ENCODE measurements at places on chromosomes 6 and 20. TPM values are rescaled to one million over a fixed set of nuclear protein-coding genes. Genes with fewer than 3 reads are reported as not detected.
A peak's percentile ranks its signal among the peaks of the same experiment; 100 is the strongest.

DNA sequence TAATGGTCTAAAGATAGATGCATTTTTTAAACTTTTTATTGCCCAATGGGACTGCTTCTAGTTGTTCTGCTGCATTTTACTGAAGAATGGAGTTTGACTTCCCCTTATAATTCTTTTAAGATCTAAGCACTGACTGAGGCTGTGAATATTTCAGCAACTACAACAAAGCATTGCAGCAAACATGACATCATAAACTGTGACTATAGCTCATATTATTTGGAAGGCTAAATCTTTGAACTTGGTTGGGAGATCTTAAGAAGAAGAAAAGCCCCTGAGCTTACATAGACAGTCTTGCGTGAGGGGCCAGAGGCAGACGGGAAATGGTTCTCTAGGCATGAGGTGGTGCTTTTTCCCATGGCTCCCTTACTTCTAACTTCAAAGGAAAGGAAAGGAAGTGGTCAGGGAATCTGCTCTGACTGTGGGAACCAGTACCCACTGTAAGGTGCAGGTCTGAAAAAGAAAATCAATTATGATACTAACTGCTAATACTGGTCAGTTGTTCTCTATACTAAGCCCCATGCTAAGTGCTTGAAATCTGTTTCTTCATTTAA is 14.8 kb downstream of the HEY2 start:
- H3K4me1 ChIP-seq = no peaks in the 10 kb centered on the region
- H3K27me3 ChIP-seq = peaks cover 9% of the 10 kb centered on the region
- no peak overlapping the region for H3K27ac ChIP-seq
- no peak overlapping the region for H3K4me3 ChIP-seq
- no peaks in the 10 kb centered on the region for H3K36me3 ChIP-seq

Gene BEND6
- total RNA-seq = not detected

GRCh38 chr20:44028868-44029847 is 114.5 kb downstream of the TOX2 start:
- no peak overlapping the region for H3K27ac ChIP-seq
- no peaks in the 10 kb centered on the region for H3K36me3 ChIP-seq
- H3K27me3 ChIP-seq = peaks cover 19% of the 10 kb centered on the region
- H3K4me1 ChIP-seq = peaks cover 34% of the 10 kb centered on the region
- H3K4me3 ChIP-seq = no peak overlapping the region
- no peak for DNase-seq

- H3K27ac ChIP-seq = no peak overlapping the region
- DNase-seq = no peak
- H3K4me1 ChIP-seq = no peaks in the 10 kb centered on the region
- H3K36me3 ChIP-seq = no peaks in the 10 kb centered on the region
- no peaks in the 10 kb centered on the region for H3K27me3 ChIP-seq
Measured at GRCh38 chr6:105821777-105822176, 264.4 kb upstream of the PRDM1 start.

- no peaks in the 10 kb centered on the region for H3K27me3 ChIP-seq
- no peak overlapping the region for H3K27ac ChIP-seq
- DNase-seq = no peak
- no peaks in the 10 kb centered on the region for H3K36me3 ChIP-seq
- no peaks in the 10 kb centered on the region for H3K4me1 ChIP-seq
Measured at GRCh38 chr6:12613811-12614210, 102.8 kb upstream of the PHACTR1 start.

DNA sequence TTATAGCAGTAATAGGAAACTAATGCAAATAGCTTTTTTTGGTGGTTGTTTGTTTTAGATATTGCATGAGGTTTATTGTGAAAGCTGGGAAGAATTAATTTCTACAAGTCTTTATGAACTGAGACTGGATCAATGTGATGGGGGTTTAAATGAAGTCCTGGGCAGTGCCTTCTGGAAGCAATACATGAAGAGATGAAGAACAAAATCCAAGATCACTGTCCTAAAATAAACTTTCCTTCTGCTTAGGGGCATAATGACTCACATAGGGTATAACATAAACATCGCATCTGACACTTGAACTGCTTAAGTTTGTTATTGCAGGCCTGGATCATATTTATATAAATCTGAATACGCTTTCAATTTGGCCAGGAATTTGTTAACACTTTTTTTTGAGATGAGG is 20.9 kb upstream of the SHLD1 start:
- no peaks in the 10 kb centered on the region for H3K27me3 ChIP-seq
- no peaks in the 10 kb centered on the region for H3K36me3 ChIP-seq

Gene ADAM33
- total RNA-seq = not detected

DNA sequence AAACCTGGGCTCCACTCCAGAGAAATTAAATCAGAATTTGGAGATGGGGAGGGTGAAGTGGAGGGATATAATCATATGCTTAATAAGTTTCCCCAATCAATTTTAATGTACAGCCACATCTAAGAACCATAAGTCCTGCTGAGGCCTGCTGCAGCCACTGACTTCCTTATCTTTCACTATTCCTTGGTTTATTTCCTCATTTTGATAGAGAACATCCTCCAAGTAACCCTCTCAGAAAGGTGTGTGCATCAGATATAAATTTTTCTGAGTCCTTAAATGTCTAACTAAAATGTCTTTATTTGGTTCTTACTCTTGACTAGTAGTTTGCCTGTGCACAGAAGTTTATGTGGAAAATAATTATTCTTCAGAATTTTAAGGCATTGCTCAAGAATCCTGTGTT is 23.7 kb upstream of the SIRT5 start:
- DNase-seq = no peak
- no peaks in the 10 kb centered on the region for H3K27me3 ChIP-seq
- H3K4me3 ChIP-seq = no peak overlapping the region
- no peaks in the 10 kb centered on the region for H3K4me1 ChIP-seq

DNA sequence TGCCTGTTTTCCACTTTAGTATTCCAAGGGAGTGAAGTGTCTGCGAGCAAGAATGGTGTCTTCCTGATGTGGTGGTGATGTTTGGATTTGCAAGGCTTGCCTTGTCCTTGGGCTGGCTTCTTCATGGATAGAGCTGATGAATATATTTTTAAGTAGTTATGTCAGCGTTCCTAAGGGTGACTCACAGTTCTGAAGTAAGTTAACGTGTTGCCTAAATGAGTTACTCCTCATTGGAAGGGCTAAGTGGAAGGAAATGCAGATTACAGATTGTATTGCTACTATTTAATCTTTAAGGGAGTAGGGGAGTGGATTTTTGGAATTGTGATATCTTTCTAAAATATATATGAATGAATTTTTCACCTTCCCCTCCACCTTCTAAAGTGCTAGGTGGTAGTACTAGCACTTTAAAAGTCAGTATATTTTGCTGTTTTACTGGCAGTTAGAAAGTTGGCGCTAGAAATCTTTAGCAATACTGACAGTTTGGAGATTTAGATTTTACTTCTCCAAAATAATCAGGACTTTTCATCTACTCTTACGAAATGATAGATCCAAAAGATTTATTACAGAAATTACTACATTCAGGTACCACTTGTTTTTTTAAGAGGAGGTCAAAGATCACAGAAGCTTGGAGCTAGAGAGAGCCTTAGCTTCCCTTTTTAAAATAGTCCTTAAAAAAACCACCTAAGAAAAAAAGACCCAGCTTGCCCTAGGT is 197.4 kb downstream of the JARID2 start:
- no peaks in the 10 kb centered on the region for H3K27me3 ChIP-seq
- no peaks in the 10 kb centered on the region for H3K36me3 ChIP-seq
- no peak for DNase-seq
- H3K4me3 ChIP-seq = no peak overlapping the region

DNA sequence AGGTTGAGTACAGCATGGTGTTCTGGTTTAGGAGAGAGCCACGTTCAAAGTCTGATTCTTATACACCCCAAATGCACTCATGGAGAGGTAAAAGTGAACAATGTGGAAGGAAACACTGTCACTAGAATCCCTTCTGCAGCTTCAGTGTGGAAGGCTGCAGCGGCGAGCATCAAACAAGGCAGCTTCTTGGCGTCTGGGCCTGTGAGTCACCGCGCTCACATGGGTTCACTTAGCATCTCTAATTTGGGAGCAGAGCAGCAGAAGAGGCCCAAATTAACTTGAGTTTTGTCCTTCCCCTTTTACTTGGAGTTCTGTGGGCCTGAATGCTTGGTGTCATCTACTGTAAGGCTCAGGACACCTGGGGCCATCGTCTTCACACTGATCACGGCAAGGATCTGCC is 10.9 kb upstream of the E2F1 start:
- DNase-seq = no peak
- H3K4me3 ChIP-seq = no peak overlapping the region

GRCh38 chr20:2604506-2604835 is 48.0 kb upstream of the NOP56 start:
- no peak for DNase-seq
- H3K4me3 ChIP-seq = no peak overlapping the region
- H3K27me3 ChIP-seq = peaks cover 4% of the 10 kb centered on the region
- no peaks in the 10 kb centered on the region for H3K4me1 ChIP-seq
- no peaks in the 10 kb centered on the region for H3K36me3 ChIP-seq

GRCh38 chr6:138287144-138287955 is 69.1 kb upstream of the PBOV1 start:
- H3K27ac ChIP-seq = no peak overlapping the region
- H3K36me3 ChIP-seq = no peaks in the 10 kb centered on the region
- peak; percentile 68 for DNase-seq
- H3K4me1 ChIP-seq = no peaks in the 10 kb centered on the region
- no peaks in the 10 kb centered on the region for H3K27me3 ChIP-seq

GRCh38 chr6:27592481-27593199 is 119.7 kb upstream of the ZNF184 start:
- no peaks in the 10 kb centered on the region for H3K36me3 ChIP-seq
- H3K27me3 ChIP-seq = peaks cover 42% of the 10 kb centered on the region
- H3K4me1 ChIP-seq = no peaks in the 10 kb centered on the region
- no peak overlapping the region for H3K4me3 ChIP-seq
- H3K27ac ChIP-seq = no peak overlapping the region

GRCh38 chr20:64265201-64265600 is 9.7 kb downstream of the PCMTD2 start:
- H3K27me3 ChIP-seq = no peaks in the 10 kb centered on the region
- peaks cover 5% of the 10 kb centered on the region for H3K4me1 ChIP-seq
- no peak for DNase-seq
- H3K36me3 ChIP-seq = peaks cover 25% of the 10 kb centered on the region
- no peak overlapping the region for H3K4me3 ChIP-seq

Gene FAXC
- not detected for total RNA-seq

DNA sequence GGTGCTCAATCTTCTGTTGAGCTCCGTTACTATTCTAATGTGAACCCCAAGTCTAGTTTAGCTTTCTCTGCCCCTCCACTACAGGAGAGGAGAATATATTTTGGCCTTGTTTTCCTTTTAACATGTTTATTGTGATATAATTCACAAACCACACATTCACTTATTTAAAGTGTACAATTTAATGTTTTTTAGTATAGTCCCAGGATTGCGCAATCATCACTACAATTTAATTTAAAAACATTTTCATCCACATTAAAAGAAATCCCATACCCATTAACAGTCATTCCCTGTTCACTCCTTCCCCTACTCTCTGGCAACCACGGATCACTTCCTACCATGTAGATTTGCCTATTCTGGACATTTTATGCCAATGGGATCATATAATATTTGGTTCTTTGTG is 64.5 kb upstream of the BMP6 start:
- H3K36me3 ChIP-seq = no peaks in the 10 kb centered on the region
- H3K4me1 ChIP-seq = no peaks in the 10 kb centered on the region
- H3K4me3 ChIP-seq = no peak overlapping the region
- no peak for DNase-seq
- no peak overlapping the region for H3K27ac ChIP-seq

DNA sequence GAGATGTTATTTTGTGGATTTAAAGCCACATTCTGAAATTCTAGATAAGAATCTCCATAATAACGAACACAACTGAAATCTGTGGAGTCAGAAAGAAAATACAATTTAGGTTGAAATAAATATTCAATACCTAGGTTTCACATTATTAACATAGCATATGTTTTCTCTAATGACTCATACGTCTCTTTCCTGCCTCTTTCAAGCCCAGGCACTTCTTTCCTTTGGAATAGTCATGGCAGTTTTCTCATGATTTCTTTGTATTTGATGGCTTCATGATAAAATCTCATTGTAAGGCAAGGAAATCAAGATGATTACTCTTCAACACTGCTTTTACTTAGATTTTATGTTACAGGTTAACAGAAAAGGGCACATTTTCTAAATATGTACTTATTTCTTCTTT is 803.7 kb downstream of the PHF3 start:
- no peaks in the 10 kb centered on the region for H3K27me3 ChIP-seq
- H3K36me3 ChIP-seq = no peaks in the 10 kb centered on the region
- no peaks in the 10 kb centered on the region for H3K4me1 ChIP-seq
- no peak for DNase-seq
- H3K27ac ChIP-seq = no peak overlapping the region
- no peak overlapping the region for H3K4me3 ChIP-seq

Gene RPL7L1
- total RNA-seq = 67.2 TPM

DNA sequence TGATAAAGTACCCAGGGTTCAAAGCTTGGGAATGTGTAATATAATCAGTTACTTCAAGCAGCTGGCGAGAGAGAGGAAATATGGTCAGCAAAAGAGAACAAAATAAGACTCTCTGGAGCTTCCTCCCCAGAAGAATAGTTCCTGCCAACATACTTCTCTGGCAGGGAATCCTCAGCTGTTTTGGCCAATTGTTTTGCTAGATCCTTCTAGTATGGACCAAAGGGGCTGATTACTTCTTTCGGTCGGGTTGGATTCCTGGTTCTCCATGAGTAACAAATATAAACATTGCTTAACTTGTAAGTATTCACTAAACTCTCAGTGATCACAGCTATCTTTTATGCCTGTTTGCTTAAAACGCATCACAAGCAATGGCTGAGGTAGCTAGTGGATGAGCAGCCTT is 31.4 kb upstream of the FBXO9 start:
- H3K27ac ChIP-seq = no peak overlapping the region
- no peaks in the 10 kb centered on the region for H3K27me3 ChIP-seq
- H3K4me1 ChIP-seq = no peaks in the 10 kb centered on the region
- no peak overlapping the region for H3K4me3 ChIP-seq

All from natural killer cell (primary cell).